Hematopoietic multipotent progenitor cell treated with erythropoietin and hydrocortisone succinate and interleukin-3 and kit ligand, for 8 days (in vitro differentiated cells): ENCODE measurements at places on chromosomes 1 and 21.
A peak's percentile ranks its signal among the peaks of the same experiment; 100 is the strongest.

DNA sequence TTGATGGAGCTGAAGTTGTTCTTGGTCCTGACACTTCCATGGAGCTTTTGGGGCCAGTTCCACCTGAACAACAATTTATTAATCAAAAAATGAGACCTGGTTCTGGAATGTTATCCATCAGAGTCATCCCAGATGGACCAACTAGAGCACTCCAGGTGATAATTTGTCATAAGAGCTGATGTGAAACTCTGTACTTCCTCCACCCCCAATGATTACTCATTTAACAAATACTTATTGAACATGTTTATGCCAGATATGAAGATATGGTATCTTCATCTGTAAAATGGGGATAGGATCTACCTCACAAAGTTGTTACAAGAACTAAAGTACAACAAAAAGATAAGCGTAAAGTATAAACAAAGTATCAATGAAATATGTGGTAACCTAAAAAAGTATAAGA, 153.2 kb downstream of the VPS13D start:
- DNase-seq = no peak

GRCh38 chr1:2391931-2392509, 379 bp downstream of the RER1 start:
- peak; percentile 29 for DNase-seq

GRCh38 chr1:218874313-218874712, 299.4 kb upstream of the LYPLAL1 start:
- DNase-seq = no peak

DNA sequence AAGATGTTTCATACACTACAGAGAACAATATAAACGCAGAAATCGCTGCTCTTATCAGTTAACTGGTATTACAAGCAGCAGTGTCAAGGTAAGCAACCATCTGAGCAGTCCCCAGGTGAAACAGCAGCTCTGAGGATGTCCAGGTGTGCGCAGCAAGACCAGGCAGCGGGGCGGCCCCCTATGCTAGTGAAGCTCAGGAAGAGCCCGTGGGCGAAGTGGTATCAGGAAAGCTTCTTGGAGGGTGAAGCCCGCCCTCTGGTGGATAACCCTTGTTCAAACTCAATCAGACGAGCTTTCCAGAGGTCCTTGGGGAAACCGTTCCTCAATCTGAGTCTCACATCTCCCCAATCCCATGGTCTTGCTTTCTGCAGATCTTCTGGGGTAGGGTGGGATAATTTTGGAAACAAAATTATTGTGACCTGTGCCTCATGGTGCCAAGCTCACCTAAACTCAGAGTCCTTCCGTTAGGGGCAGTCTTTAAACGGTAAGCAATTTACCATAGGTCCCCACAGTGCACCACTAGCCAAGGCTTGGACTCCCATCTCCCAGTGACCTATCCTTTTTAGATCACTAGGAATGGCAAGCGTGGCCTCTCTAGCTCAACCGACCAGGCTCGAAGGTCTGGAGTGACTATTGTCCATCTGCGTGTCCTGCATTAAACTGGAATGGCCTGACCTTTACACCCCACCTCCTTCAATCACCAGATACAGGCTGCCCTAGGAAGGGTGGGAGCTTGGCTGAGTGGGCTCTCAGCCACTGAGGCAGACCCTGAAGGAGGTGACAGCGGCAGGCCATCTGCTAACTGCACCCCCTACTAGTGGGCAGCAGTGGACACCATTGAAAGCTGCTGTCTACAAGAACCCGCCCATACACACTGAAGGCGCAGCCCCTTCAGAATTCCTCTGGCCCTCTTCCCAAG, 13.6 kb upstream of the FAM110D start:
- peak; percentile 91 for DNase-seq

- DNase-seq = no peak
Measured at GRCh38 chr21:39628385-39628784, 15.6 kb downstream of the B3GALT5 start.

DNA sequence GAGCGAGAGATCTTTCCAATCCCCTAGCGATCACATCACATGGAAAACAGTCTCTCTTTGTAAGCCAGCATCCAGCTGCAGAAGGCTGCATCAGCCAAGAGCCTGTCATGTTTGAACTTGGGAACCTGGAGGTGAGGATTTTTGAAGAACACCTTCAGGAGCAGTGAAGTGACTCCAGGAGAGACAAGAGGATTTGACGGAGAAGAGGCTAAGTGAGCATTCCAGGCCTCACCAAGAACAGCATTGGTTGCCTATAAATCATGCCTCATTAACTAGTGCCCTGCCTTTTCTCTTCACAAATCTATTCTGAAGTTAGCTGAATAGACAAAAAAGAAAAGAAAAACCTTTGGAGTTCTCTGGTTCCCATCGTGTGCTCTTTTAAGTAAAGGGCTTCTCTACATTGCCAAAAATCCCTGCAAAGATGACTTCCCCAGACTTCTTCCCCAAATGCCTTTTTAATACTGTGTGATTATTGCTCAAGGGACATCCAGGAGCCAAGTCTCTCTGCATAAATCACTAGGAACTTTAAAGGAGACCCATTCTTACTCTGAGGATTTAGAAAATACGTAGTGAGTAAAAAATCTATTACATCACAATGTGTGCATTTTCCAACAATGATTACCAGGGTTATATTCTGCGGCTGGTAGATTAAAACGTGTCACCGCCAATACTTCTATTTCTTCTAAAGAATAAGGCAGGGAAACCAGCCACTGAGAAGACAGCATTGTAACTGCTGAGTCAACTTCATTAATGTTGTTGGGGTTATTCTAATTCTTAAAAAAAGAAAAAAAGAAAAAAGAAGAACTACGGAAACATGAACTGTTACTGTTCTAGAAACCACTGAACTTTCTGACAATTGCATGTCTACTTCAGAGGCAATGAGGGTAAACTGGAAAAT, 95.2 kb downstream of the KIF14 start:
- no peak for DNase-seq

GRCh38 chr1:161131523-161132409, 701 bp downstream of the DEDD start:
- peak; percentile 25 for DNase-seq

- no peak for DNase-seq
Measured at GRCh38 chr1:162846256-162847212, 14.4 kb downstream of the CCDC190 start.

DNA sequence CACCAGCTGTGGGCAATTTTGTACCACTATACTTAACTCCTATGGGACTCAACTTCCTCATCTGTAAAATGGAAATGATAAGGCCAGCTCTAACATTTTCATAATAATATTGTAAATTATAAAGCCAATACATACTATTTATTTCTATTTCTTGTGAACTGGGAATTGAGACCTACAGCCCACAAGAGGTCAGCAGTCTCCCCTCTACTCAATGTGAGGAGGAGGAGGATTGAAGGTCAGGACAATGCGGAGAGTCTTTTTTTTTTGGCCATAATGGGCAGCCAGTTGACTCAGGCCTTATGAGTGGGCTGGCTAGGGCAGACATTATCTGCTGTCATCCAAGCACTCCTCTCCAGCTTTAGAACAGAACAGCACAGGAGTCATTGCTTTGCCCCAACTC, 90.5 kb downstream of the NUF2 start:
- DNase-seq = no peak

- no peak for DNase-seq
Measured at GRCh38 chr1:103129796-103130195, 21.5 kb upstream of the COL11A1 start.

DNA sequence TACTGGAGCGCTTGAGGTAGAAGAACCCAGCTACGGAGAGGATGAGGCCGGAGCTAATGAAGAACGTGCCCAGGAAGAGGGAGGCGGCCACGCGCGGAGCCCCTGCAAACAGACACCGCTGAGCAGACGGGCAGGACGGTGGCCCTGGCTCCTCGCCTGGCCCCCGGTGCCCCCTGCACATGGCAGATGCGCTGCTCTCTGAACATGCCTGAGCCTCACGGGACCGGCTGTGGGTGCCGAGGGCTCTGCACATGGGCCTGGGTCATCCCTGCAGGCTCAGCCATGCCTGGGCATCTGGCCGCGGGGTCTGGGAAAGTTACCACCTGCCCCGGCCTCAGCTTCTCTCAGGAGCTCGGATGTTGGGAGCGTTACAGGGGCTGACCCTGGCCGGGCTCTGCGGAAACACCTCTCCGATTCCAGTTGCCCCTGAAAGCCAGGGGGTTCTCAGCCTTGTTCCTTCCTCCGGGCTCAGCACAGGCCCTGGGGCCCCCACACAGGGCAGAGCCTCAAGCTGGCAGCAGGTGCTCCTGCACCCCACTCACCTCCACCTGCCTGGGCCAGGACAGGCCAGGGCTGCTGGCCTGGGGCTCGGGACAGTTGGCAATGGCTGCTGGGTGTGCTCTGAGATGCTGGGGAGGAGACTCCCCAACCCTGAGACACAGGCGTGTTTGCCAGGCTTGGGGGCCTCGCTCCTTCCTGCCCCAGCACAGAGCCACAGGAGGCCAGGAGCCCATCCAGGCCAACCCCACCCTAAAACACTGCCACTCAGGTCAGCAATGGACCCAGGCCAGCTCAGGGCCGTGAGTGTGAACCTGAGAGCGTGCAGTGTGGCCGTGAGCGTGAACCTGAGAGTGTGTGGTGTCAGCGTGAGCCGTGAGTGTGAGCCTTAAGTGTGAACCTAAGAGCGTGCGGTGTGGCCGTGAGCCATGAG, 12.1 kb upstream of the RNF223 start:
- DNase-seq = no peak

- DNase-seq = no peak
Measured at GRCh38 chr1:162042361-162042760, 18.7 kb upstream of the OLFML2B start.

- DNase-seq = no peak
Measured at GRCh38 chr1:227769936-227770494, 34.8 kb downstream of the SNAP47 start.

DNA sequence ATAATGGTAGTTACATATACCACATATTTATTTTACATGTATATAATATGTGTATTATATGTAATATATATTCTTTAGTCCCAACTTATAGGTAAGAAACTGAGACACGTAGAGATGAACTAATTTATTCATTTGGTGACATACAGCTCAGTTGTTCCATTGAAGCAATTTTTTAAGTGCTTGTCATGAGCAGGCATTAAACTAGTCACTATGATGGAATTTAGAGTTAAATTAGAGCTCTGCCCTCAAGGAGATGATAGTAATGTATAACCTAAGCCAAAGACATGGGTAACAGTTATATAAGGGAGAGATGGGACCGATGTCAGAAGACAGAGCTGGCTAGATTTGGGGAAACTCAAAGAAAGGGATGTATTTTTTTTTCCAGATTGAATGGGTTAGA, 83.0 kb downstream of the ST6GALNAC5 start:
- no peak for DNase-seq

DNA sequence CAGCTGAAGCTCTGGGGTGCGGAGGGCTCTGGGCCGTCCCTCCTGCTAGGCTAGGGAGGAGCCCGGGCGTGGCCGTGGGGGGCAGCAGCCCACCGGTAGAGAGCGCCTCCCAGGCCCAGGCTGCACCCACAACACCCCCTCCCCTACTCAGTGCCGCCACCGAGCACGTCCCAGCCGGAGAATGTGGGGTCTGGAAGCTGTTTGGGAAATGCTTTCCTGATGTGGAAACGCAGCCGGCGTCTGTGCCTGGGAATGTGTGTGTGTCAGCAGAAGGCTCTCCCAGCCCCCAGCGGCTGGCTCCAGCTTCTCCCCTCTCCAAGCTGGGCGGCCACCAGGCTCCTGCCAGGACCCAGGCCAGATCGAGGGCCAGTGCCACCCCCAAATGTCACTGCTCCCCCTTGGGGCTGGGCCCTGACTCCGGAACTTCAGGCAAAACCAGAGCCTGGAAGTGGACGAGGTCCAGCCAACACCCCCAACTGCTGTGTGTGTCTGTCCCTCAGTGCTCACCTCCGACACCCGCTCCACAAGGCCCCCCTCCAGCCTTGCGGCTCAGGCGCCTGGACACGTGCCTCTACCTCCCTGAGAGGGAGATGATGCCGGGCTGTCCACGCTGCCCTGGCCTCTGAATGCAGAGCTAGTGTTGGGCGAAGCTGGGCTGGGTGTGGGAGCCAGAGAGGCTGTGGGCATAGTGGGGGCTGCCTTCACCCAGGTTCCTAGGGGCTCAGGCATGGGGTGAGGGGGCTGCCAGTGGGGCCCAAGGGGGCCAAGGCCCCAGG, 74.7 kb downstream of the MEGF6 start:
- DNase-seq = no peak

GRCh38 chr1:199701726-199702125, 325.8 kb upstream of the NR5A2 start:
- no peak for DNase-seq

DNA sequence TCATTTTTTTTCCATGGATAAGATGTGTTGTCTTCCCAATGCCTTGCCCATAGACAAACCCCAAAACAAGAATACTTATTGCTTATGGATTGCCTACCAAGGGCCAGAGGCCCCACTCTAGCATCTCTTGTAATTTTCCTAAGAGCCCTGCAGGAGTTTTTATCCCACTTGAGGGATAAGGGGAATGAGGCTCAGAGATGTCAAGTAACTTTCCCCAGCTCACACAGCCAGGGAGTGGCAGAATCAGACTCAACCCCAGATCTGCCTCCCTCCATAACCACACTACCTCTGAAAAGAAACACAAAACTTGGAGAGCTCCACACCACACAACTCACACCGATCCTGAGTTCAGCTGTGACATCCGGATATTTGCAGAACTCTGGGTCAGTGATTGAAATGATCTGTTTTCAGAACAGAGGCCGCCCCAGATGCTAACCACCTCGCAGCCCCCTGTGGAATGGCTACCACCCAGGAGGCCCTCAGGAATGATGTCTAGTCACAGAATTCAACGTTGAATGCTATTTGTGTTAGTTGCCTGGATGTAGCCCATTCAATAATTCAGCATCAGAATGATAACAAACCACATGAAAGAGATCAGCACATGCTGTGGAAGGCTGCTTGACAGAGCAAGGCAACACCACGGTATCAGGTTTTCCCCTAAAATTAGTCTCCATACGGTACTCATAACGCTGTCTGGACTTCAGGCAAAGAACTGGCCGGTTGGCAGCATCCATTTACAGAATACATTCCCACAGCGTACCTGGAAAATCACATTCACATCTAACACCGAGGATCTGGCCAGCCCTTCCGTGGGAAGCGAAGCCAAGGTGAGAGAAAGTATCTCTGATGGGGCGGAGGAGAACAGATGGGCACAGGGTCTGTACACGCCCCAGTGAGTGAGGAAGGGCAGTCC, 231.9 kb downstream of the TOMM20 start:
- DNase-seq = no peak
